Tibial nerve (tissue), 4 donors: ENCODE measurements at places on chromosomes 6 and 20. TPM values are rescaled to one million over a fixed set of nuclear protein-coding genes. Genes with fewer than 3 reads are reported as not detected.

- no peak for DNase-seq
These were observed 331.4 kb upstream of the QKI start for GRCh38 chr6:163083141-163083540.

- no peak for DNase-seq
These were observed 35.9 kb upstream of the STX16 start for GRCh38 chr20:58614984-58615760.

DNA sequence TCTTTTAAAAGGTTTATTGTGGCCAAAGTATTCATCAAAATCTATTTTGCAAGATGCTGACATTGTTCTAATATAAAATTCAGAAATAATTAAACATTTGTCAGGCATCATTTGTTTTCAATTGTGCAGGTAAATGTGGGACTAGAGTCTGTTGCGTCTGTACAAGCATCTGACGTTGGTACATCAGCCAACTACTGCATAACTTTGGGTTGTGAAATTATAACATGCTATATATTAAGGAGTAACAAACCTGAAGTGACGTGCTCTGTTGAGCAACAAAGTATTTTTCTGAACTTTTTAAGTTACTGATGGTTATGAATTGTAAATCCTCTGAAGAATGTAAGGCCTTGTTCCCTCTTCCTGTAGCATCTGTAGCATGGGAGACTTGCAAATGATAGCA, 66.0 kb downstream of the RNF182 start:
- no peak for DNase-seq

The MROH8 gene
- total RNA-seq: 2.1 TPM

The NFATC2 gene
- total RNA-seq: 6.0 TPM

- DNase-seq: peak; percentile 70
These were observed 35.0 kb upstream of the DSN1 start for GRCh38 chr20:36808317-36809257.

- no peak for DNase-seq
These were observed 29.4 kb downstream of the SDCBP2 start for GRCh38 chr20:1299522-1299921.

DNA sequence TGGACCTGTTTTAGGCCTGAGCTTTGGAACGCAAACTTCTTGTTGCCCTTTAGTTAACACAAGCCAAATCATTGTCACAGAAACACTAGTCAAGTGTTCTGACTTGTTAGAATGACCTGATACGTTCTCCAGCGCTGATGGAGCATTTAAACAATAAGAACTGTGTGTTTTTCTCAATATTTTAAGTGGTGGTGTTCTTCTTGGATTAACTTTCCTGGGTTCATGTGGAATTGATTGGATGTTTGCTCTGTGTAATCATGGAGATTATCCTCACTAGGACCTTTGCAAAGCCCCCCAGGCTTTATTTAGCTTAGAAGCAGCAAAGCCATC, 1.6 kb downstream of the LRRC1 start:
- no peak for DNase-seq

The GRM1 gene
- 0.44 TPM for total RNA-seq

DNA sequence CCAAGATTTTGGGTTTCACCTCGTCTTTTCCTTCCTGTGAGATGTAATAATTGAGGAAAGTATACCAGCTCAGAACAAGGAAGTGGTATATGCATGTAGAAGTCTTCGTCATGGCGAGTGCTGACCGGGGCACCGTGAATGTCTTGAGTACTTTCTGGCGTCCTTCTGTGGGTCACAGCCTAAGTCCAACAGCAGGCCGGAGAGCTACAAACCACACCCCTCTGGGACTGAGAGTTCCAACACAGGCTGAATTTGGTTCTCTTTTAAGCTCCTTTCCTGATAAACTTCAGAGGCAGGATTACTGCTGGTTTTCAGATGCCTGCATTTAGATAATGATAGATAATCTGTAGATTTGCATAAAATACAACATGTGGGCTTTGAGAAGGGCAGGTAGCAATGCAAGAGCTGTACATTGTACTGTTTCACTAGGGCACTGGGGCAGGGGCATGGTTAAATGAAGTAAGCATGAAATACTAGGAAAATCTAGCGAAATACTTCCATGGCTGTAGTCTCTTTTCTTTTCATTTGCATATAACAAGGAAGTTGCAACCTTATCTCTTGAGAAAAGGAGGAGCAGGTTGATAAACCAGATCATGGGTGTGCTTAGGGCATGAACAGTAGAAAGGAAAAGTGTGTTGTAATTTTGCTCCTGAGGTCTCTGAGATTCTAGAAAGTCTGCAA, at the start of gene ADTRP:
Gene ADTRP (minus strand): TSS at position 156 of the 681 bp plus-strand sequence. CDS start 44 bp downstream, at position 112.
- no peak for DNase-seq

The ENPP3 gene
- 1.5 TPM for total RNA-seq

GRCh38 chr20:62885046-62885895, 23.6 kb upstream of the TCFL5 start:
- no peak for DNase-seq

The DZANK1 gene
- 4.2 TPM for total RNA-seq

GRCh38 chr20:17872959-17873358, 95.6 kb downstream of the SNX5 start:
- DNase-seq: no peak

GRCh38 chr20:55166063-55166462, 690.7 kb downstream of the DOK5 start:
- no peak for DNase-seq

The TPBG gene
- 13.0 TPM for total RNA-seq

The LTB gene
- not detected for total RNA-seq

The ENPP5 gene
- total RNA-seq: 0.39 TPM

The ISM1 gene
- 47.3 TPM for total RNA-seq

- no peak for DNase-seq
These were observed 9.4 kb downstream of the RING1 start for GRCh38 chr6:33217681-33218080.

DNA sequence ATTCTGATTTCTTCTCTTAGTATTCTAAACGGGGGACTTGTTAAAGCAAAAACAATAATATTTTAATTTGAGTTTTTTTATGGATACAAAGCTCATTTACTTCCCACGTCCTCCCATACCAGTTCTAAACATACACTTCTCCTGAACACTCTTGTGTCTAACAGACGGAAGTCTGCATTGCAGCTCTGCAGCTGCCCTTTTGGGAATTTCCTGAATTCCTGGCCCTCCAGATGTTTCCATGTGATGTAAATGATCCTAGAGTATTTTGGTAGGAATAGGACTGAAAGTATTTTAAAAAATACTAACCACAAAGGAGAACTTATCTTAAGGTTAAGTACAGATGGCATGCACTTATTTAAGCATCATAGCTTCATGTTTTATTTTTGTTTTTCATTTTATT, 886.7 kb downstream of the TBC1D32 start:
- no peak for DNase-seq

The FUT9 gene
- not detected for total RNA-seq

GRCh38 chr20:25023356-25023755, 30.8 kb upstream of the APMAP start:
- DNase-seq: no peak

The GNMT gene
- 3.1 TPM for total RNA-seq

The SEMG1 gene
- total RNA-seq: not detected

The EDN3 gene
- 2.9 TPM for total RNA-seq

The CGA gene
- not detected for total RNA-seq

- DNase-seq: no peak
These were observed 1005.7 kb downstream of the HACE1 start for GRCh38 chr6:103854059-103854458.

- peak; percentile 77 for DNase-seq
These were observed at the start of gene GABBR1 for GRCh38 chr6:29632789-29633533. TSS of gene GABBR1 (minus strand) at chr6:29633183. CDS start at chr6:29632385, 798 bp downstream.

GRCh38 chr6:32969685-32970412, 1.5 kb downstream of the BRD2 start:
- peak; percentile 86 for DNase-seq

GRCh38 chr6:10421158-10421920, 6.5 kb upstream of the TFAP2A start:
- DNase-seq: no peak

GRCh38 chr20:8183526-8183925, 51.5 kb downstream of the PLCB1 start:
- no peak for DNase-seq

GRCh38 chr6:98454809-98455322, 379.5 kb upstream of the POU3F2 start:
- DNase-seq: no peak

- no peak for DNase-seq
These were observed 210.3 kb upstream of the FERMT1 start for GRCh38 chr20:6333110-6333509.

- no peak for DNase-seq
These were observed 21.8 kb downstream of the ITPR3 start for GRCh38 chr6:33642897-33643296.

DNA sequence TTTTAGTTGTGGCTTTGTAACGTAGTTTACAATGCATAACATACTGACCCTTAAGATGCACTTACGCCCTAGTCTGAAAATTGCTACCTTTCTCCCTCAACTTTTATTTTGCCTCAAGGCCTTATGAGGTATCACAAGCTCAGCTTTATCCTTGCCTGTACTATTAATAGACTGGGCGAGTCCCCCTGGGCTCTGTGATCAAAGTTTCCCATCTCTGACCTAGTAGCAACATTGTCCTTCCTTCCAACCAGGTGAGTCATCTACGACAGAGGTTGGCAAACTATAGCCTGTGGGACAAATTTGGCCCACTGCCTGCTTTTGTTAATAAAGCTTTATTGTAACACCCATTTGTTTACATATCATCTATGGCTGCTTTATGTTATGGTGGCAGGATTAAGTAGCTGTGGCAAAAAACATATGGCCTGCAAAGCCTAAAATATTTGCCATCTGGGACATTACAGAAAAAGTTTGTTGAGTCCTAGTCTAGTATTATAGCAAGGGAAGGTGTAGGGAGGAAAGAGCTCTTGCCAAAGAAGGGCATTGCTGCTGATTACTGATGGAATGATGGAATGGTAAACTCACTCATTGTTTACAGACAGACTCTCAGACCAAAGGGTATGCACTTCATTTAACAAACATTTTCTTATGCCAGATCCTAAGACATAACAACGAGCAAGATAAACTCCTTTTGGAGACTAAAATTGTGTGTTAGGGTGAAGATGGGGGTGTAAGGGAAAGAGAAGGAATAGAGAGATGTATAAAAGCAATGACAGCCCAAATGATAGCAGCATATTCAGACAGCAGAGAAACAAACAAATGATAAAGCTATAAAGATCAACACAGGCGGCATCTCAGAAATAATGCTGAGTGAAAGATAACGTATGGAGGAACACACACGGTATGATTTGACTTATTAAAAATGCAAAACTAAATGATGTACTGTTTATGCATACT, 74.2 kb downstream of the SLC22A23 start:
- no peak for DNase-seq

- DNase-seq: no peak
These were observed 334.1 kb downstream of the TAF4 start for GRCh38 chr20:61731363-61732181.

DNA sequence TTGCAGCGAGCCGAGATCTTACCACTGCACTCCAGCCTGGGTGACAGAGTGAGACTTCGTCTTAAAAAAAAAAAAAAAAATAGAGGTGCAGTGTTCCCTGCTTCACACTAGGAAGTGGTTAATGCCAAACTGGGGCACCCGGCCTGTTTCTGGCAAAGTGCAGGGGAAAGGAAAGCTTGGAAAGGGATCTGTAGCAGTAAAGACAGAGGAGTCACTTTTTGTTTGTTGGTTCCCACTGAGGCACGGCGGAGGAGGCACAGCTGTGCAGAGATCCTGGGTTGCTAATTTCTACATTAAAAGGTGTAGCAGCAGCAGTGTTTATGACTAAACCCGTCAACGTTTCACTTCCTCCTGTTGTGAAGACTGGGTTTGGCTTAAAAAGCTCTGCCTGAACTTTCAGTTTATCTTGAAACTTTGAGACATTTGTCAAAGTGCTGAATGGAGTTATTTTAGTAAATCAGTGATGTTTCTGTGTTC, 125.6 kb downstream of the CARMIL1 start:
- DNase-seq: no peak

DNA sequence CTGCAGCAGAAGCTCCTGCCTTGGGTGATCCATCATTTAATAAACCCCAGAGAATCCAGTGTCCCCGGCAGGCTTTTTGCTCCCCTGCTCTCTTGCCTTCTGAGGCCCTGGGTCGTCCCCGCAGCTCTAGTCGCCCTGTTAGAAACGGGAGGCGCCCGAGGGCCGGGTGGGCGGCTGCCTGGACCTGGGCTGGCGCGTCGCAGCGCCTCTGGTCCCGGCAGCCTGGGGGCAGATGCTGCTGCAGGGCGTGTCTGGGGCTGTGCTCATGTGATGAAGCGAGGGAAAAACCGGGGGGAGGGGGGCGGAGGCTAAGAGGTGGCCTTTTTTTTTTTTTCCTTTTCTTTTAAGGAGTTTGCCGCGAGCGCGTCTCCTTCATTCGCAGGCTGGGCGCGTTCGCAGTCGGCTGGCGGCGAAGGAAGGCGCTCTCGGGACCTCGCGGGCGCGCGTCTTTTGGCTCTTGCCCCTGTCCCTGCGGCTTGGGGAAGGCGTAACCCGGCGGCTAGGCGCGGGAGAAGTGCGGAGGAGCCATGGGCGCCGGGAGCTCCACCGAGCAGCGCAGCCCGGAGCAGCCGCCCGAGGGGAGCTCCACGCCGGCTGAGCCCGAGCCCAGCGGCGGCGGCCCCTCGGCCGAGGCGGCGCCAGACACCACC, 394 bp downstream of the AKAP12 start:
- DNase-seq: peak; percentile 85

The LAMP5 gene
- 0.59 TPM for total RNA-seq

DNA sequence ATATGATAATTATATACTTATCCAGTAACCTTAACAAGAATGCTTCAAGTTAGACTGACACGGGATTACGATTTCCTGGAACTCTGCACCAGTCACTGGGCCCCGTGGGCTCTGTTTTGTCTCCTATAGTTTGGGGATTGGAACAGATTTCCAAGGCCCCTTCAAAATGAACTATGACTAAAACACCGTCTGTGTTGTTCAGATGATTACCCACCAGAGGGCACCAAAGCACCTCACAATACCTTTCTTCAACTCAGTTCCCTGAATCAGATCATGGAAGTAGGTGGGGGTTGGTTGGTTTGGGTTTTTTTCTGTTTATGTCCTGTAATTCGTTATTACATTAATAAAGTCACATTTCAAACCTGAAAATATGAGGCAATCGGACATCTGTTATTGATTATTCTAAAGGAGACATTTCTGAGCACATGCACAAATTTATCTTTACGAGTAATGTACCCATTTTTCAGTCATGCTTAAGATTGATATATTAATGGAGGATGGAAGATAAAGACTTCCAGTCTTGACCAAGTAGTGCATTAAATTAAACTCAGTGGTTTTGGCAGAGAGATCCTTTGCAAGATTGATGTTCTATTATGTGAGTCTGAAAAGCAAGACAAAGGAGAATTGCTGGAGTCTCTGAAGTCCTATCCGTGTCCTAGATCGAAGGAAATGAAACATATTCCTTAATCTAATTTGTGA, 112.0 kb upstream of the COL21A1 start:
- peak; percentile 89 for DNase-seq

The E2F1 gene
- 2.2 TPM for total RNA-seq

GRCh38 chr6:125375821-125376220, 74.1 kb upstream of the HDDC2 start:
- DNase-seq: no peak
